ENCODE measurements at places on chromosomes 1 and 21.

DNA sequence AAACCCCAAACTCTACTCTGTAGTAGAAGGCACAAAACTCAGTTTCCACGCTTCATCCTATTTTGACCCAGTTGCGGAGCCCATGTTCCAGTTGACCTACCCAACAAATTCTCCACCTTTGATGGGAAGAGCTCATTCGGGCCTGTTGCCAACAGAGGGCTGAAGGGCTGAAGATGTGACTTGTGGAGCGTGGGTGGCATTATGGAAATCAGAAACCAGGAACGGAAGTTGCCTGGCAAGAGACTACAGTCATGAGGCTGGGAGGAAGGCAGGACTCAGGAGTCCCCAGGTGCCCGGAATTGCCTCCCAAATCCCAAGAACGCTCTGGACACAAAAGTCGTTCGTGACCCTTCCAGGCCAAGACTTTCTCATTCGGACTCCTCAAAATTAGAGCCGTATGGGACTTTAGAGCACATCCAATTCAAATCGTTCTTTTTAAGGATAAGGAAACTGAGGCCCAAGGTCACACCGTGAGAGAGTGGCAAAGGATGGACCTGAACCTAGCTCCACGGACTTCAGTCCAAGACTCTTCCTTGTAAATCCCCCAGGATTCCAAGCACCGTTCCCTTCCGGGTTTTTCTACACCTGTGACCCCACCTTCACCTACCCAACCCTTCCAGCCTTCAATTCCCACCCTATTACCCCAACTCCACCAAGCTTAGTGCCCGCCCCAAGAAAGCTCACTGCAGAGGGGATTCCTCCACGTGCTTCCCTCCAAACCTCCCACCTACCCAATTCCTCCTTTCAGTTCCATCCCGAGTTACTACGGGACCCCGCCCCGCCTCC is 739 bp downstream of the SMG5 start:
- no peak for DNase-seq

DNA sequence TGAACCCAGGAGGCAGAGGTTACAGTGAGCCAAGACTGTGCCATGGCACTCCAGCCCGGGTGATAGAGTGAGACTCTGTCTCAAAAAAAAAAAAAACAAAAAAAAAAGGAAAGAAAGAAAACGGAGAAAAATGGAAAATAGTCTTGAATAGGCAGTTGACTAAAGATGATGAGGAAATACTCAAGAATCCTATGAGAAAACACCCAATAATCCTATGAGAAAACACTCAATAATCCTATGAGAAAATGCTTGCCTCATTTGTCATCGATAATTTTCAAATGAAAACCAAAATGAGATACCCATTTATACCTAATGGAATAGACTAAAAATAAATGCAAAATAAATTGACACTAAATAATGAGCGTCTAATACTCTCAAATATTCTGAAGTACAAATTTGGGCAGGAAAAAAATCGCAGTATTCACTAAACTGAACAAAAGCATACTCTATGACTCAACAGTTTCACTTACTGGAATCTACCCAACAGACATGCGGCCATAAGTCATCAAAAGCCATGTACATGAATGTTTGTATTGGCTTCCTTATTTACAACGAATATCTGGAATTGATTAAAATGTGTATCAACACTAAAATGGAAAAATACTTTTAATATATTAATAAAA is 733.9 kb upstream of the CHRM3 start:
- no peak for DNase-seq

- no peak for DNase-seq
Observed at GRCh38 chr1:200139661-200140250, 112.2 kb downstream of the NR5A2 start.

- DNase-seq, result no peak
Observed at GRCh38 chr1:5856246-5856815, 135.9 kb downstream of the NPHP4 start.

- DNase-seq, result no peak
Observed at GRCh38 chr21:14657241-14658008, 111.3 kb upstream of the SAMSN1 start.

- no peak for DNase-seq
Observed at GRCh38 chr1:90394247-90394646, 322.9 kb downstream of the BARHL2 start.

DNA sequence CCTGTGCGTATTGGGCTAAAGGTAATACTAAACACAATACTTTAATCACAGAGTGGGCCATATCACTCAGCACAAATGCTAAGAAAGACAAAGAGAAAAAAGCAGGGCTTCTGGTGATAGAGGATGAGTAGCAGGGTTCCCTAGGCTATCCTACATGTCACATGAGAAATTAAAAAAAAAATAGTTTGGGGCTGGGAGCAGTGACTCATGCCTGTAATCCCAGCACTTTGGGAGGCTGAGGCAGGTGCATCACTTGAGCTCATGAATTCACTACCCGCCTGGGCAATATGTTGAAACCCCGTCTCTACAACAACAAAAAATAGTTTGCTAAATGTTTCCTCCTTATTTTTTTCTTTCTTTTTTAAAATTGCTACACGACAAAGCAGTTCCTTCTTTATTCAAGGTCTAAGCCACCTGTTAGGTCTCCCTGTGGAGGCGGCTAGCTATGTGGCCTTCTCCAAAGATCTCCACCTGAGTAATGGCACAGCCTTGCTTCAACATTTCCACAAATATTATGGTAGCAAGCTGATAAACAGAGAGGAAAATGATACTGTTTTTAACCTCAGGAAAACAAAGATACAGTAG is 1.5 kb downstream of the ENSA start:
- DNase-seq, result no peak

- DNase-seq, result no peak
Observed at GRCh38 chr1:152050886-152051675, 14.3 kb upstream of the S100A11 start.
